H9 (cell line): ENCODE measurements at places on chromosomes 1 and 21. TPM values are rescaled to one million over a fixed set of nuclear protein-coding genes. Genes with fewer than 3 reads are reported as not detected.

The OLFM3 gene
- 0.26 and 0.29 TPM in 2 replicates for total RNA-seq

DNA sequence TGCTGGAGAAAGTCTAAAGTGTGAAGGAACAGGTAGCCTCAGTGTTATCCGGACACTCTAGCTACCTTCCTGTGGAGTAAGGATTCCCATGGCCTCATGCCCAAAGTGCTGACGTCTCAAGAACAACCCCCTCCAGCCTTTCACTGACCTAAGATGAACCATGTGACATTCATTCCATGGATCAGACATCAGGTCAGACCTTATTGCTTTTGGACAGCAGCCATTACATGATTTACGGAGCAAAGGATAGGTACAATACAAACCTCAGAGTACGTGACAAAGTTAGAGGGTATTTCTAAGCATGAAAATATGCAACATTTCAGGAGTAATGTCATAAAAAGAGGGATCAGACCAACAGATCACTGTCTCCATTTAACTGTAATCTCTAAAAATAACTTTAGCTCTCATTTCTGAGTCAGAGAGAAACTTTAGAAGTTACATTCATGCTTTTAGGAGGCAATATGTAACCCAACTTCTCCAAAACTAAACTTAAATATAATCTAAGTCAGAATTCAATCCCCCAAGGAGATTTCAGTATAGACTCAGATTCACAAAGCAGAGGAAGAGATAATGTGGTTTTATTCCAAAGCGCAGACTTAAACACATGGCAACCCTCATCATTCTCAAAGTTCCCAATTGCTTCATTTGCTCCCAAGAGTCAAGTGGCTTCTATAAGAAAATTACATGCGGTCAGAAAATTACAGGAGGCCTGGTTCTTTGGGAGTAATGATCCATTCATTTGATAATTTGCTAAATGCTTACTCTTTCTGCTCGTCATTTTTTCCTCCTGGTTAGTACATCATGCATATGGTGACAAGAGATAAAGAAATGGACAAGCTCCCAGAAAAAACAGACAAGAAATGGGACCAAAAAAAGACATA, 280.4 kb downstream of the SETD4 start:
- no peaks in the 10 kb centered on the region for H3K36me3 ChIP-seq
- no peaks in the 10 kb centered on the region; the same call in 1 of the 2 replicates for H3K27me3 ChIP-seq
- no peak overlapping the region for H3K4me3 ChIP-seq
- DNase-seq, result no peak

DNA sequence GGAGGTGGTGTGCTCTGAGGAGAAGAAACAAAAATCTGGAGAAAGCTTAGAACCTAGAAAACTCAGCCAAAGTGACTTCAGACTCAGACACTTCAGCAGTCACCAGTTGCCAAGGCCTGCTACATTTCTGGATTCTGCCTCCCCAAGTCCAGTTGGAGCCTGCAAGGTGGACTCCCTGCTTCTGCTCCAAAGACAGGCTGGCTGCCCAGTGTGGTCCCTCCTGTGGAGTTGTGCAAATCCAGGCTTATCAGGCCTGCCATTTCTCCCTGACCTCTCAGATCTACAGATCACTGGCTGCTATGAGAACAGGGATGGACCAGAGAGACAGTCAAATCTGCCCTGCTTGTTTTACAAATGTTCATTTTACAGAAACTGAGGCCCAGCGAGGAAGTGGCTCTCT, 9.9 kb downstream of the CACHD1 start:
- H3K4me3 ChIP-seq, result no peak overlapping the region
- DNase-seq, result no peak
- peaks cover 16% of the 10 kb centered on the region; the same call in 1 of the 2 replicates for H3K4me1 ChIP-seq
- no peaks in the 10 kb centered on the region for H3K27me3 ChIP-seq

The LCE1A gene
- total RNA-seq, result not detected in 2 replicates

- H3K4me3 ChIP-seq, result peak overlapping the region; percentile 37
- no peaks in the 10 kb centered on the region for H3K27me3 ChIP-seq
- H3K27ac ChIP-seq, result no peak overlapping the region
These were observed 3.2 kb downstream of the ATP1B1 start for GRCh38 chr1:169109561-169110134.

The IFFO2 gene
- total RNA-seq, result 3.6 and 6.1 TPM in 2 replicates

- peaks cover 5% of the 10 kb centered on the region; the same call in 1 of the 2 replicates for H3K4me1 ChIP-seq
- H3K4me3 ChIP-seq, result peak overlapping the region; percentile 93
- peaks cover 5% of the 10 kb centered on the region; the same call in 1 of the 2 replicates for H3K27me3 ChIP-seq
- H3K27ac ChIP-seq, result peak overlapping the region; percentile 58
- DNase-seq, result no peak
These were observed 3.3 kb upstream of the ZBTB18 start for GRCh38 chr1:244047621-244048255.

DNA sequence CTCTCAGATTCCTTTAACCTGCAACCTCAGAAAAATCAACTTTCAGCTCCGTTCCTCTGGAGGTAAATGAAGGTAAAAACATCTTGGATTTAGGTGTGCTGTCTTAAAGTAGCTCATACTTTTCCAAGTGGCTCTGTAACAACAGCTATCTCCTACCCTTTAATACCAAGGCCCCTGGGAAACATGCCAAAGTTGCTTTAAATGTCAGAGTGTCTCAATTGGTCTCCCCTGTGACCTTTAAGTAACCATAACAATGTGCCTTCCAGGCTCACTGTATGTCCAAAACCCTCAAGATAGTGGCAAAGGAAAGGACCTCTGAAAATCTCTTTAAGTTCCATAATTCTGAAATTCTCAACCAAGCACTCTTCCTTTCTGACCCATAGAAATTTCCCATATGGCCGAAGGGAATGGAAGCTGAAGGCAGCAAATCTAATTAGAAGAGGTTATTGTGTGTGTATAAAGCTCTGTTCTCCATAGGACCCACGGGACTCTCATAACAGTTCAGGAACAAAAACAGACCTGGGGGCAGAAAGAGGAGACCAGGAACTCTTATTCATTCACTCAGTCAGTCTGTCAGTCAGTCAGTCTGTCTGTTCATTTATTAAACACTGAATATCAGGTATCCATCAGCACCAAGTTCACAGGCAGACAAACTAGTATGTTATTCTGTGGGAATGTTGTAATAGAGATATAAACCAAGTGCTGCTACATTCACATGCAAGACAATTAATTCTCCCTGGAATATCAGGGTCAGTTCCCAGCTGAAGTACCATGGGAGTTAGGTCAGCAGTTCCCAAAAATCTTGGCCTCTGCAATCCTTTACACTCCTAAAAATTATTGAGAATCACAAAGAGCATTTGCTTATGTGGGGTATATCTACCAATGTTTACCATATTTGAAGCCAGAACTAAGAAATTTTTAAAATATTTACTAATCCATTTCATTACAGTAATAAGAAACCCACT, 19.1 kb downstream of the ASTN1 start:
- no peaks in the 10 kb centered on the region for H3K27me3 ChIP-seq
- DNase-seq, result no peak
- no peak overlapping the region for H3K4me3 ChIP-seq
- no peaks in the 10 kb centered on the region; the same call in 2 of the 3 replicates for H3K36me3 ChIP-seq
- no peak overlapping the region for H3K27ac ChIP-seq
- peaks cover 5% of the 10 kb centered on the region; the same call in 1 of the 2 replicates for H3K4me1 ChIP-seq

- no peaks in the 10 kb centered on the region for H3K27me3 ChIP-seq
- no peaks in the 10 kb centered on the region; the same call in 1 of the 2 replicates for H3K4me1 ChIP-seq
- DNase-seq, result no peak
- H3K4me3 ChIP-seq, result no peak overlapping the region
- no peaks in the 10 kb centered on the region for H3K36me3 ChIP-seq
- H3K27ac ChIP-seq, result no peak overlapping the region
These were observed 28.4 kb downstream of the RNF11 start for GRCh38 chr1:51264451-51264850.

The ELOVL1 gene
- 20.7 and 21.6 TPM in 2 replicates for total RNA-seq
